Dermis blood vessel endothelial cell (primary cell): ENCODE measurements at places on chromosomes 12 and 14.
A peak's percentile ranks its signal among the peaks of the same experiment; 100 is the strongest.

GRCh38 chr12:39892146-39892545, 213.7 kb downstream of the SLC2A13 start:
- no peak for DNase-seq

- no peak for DNase-seq
Observed at GRCh38 chr12:106753526-106753925, 21.0 kb upstream of the RIC8B start.

DNA sequence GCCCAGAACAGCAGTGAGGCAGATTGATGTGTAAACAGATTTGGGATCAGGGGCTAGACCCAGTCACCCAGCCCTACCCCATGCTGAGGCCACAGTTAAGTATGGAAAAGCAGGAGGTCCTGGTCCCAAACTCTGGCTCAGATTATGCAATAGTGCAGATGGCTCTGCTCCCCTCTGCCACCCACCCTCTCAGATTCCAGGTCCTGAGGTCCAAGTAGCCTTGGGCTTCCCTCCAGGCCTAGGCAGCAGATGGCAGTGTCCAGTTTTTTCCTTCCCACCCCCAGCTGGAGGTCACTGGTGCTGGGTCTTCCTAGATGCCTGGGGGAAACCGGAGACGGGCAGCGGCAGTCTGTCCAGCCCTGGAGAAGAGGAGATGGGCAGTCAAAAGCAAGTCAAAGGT, 2.8 kb upstream of the DHH start:
- no peak for DNase-seq

DNA sequence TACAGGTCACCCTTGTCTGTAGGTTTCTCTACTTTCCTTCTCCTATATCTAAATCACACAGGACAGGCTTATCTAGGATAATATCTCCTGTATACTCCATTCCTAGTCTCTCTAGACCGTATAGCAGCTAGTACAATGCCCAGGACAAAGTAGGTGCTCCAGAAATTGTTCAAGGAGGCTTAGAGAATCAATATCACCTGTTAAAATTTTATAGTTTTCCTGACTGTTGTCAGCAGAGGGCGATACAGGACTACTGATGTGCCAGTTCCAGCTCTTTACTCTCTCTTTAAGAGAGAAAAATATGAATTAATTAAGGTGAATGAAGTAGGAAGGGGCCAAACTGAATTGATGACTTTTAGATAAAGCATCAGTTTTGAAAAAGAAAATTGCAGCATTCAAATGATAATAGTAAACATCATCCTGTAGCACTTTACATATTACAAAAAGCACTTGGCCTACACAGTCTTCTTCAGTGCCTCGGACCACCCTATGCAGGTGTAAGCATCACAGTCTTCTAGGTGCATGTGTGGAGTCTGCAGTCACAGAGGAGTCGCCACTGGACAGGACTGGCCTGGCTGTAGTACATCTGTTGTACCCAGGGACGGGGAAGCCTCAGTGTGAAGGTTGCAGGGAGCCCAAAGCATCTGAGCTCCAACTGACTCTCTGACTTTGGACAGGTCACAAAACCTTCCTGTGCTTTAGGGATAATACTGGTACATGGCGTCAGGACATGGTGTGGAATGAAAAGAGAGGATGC, 61.9 kb upstream of the MAX start:
- DNase-seq, result peak; percentile 70

GRCh38 chr14:65357689-65358088, 54.8 kb upstream of the FUT8 start:
- DNase-seq, result no peak

DNA sequence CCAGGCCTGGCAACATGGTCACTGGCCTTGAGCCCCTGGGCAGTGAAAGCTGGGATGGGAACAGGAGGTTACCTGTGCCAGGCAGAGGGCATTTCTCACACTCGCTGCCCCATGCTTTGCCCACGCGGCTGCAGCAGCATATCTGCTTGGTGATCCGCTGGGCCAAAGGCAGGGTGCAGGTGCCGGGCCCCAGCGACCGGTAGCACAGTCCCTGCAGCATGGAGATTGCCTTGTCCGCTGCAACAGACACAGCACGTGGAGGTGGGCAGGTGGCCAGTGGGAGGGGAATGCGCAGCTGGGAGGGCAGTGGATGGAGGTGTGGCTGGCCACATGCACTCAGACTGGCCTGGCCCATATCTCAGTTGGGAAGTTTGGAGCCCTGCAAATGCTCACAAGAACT, 35.3 kb downstream of the ISCA2 start:
- no peak for DNase-seq

GRCh38 chr12:23259558-23259957, 634.6 kb downstream of the ETNK1 start:
- no peak for DNase-seq
